ENCODE measurements at places on chromosomes 7 and 10.

GRCh38 chr7:33802600-33802999, 102.7 kb upstream of the BMPER start:
- no peak for DNase-seq

- no peak for DNase-seq
Measured at GRCh38 chr7:148753224-148753623, 54.5 kb downstream of the CUL1 start.

- no peak for DNase-seq
Measured at GRCh38 chr10:64277536-64277935, 756.3 kb downstream of the REEP3 start.

DNA sequence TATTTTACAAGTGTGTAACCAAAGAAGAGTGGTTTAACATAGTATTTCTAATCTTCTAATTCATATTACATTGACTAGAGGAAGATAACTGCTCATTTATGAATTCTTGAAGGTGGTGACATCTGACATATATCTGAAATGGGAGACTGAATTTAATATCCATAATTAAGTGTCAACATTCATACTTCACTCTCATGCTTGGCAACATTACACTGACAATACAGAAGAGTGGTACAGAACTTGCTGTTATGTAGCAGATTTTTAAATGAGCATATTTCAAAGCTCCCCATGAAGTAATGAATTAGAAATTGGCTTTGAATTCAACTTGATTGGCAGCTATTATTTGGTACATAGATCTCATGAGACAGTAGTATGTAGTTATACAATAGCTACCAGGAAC, 125.8 kb upstream of the POT1 start:
- no peak for DNase-seq

- no peak for DNase-seq
Measured at GRCh38 chr10:18984531-18984930, 64.1 kb upstream of the MALRD1 start.

DNA sequence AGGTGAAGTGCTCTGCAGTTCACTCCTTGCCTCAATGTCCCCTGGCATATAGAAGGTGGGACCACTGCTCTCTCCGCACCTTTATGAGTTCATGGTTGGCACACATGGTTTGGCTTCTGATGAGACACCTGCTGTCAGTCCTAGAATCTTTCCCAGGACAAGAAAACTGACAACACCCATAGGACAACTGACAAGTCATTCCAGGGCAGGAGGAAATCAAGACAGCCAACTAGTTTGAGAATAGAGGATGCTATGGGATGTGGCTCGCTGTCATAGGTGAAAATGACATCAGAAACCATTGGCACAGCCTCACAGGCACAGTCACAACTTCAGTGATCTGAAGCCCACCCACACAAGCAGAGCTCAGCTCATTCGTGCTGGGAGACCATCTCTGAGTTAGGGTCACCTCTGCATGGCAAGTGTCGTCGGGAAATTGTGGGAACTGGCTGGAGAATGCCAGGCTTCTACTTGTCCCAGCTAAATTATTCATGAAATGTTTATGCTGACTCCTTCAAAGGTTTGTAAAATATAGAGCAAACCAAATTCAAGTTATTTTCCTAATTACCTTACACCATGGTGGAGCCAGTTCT, 762.4 kb downstream of the GRID1 start:
- DNase-seq = no peak

GRCh38 chr7:125462615-125463014, 533.0 kb upstream of the POT1 start:
- DNase-seq = no peak

DNA sequence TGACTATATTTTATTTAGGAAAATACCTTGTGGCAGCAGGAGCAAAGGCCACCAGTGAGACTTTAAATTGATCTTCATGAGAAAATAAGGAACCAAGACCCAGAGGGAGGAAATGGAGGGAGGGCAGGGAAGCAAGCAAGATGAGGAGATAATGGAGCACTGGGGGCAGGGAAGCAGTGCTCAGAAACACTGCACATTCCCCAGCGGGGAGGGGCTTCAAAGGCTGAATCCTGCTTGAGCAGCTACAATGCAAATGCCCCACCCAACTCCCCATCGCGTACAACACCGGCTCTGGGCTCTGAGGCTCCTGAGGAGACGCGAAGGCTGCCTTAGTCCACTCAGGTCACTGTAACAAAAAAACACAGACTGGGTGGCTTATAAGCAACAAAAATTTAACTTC, 503.8 kb downstream of the GRID1 start:
- DNase-seq = no peak

GRCh38 chr7:8282162-8282561, 20.2 kb upstream of the ICA1 start:
- DNase-seq = no peak

Data from CD4-positive, alpha-beta T cell treated with Interleukin-10 for 1 hour (primary cell).